Stimulated activated naive B cell treated with anti-CD40 and anti-IgM and Interleukin-4, amounts not matched to agents 10 μg/mL and 1 μg/mL and 100 μg/mL, for 72 hours (primary cell): ENCODE measurements at places on chromosomes 3 and 15.

DNA sequence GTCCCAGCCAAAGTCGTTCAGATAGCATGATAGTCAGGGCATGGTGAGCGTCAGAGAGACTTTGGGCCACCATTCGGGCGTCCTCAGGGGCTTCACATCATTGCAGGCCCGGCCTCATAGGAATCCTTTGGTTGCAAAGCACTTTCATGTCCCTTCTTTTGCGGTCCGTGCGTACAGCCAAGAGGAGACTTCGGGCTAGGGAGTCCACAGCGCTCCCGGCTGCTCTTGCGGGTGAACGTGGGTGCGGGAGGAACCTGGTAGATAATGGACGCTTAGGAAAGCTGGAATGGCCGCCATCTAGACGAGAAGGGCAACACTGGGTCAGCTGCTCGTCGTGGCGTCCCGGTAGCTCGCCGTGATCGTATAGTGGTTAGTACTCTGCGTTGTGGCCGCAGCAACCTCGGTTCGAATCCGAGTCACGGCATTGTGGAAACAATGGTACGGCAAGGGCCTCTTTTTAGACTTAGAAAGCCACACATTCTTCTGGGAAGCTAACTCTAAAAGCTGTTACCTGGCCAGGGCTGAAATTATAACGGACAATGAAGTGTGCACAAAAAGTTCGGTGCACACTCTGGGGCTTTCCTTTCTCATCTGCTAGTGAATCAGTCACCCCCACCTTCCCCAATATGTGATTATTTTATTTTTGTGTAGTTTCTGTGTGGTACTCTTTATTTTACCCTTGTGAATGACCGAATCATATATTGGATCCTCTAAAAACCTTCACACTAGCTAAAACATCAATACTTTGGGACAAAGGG is 13.2 kb upstream of the SHF start:
- DNase-seq = peak; percentile 73

DNA sequence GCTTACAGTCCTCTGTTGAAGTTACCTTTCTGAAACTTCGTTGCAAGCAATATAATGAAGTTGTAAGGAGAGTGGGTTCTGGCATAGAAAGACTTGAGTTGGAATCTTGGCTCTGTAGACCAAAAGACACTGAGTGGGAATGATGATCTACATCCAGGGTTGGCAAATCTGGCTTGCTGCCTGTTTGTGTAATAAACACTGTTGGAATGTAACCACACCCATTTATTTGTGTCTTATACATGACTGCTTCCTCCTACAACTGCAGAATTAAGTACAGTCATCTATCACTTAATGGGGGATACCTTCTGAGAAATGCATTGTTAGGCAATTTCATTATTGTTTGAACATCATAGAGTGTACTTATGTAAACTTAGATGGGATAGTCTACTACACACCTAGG is 178.4 kb upstream of the SUCLG2 start:
- no peak for DNase-seq

DNA sequence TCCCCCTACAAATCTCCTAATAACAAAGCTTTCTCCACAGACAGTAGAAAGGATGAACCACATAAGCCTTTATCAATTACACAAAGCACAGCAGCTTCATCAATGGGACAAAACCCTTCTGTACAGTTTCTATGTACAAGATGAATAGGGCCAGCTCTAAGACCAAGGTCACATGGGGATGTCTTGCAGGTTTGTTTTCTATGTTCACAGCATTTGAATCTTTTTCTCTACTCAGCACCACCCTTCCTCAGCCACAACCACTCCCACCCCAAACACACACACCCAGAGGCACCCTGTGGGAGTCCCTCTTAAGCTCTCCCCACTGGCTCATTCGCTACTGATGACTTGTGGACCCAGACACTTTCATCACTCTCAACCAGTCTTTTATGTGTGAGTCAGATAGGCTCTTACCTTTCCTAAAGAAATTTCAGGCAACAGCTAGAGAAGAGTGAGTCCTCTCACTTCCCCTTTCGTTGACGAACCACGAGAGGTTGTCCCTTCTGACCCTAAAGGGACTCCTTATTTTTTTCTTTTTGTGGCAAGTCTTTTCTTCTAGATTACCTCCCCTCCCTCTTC is 57.9 kb downstream of the ARHGAP31 start:
- peak; percentile 62 for DNase-seq

GRCh38 chr15:32716216-32716914 is 1.4 kb upstream of the GREM1 start:
- no peak for DNase-seq

- no peak for DNase-seq
These were observed 35.2 kb downstream of the RAB6B start for GRCh38 chr3:133860519-133860918.
